Motor neuron (in vitro differentiated cells): ENCODE measurements at places on chromosomes 1 and 21.

DNA sequence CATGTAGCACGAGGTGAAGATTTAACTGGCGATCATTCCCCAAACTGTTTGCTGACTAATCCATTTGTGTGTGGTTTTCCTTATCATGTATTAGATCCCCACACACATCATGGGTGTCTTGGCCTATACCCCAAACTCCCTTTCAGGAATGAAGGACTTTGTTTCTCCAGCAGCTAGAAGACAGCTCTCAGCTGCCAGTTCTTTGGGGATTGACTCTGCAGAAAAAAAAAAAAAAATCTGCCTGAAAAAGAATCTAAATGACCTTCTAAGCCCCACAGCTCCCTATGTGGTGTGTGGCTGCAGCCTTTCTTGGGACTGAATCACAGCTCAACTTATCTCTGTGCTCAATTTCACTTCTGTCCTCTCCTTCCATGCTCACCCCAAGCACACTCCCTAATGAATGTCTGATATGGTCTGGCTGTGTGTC, 256.3 kb upstream of the DUSP10 start:
- no peak for ATAC-seq

DNA sequence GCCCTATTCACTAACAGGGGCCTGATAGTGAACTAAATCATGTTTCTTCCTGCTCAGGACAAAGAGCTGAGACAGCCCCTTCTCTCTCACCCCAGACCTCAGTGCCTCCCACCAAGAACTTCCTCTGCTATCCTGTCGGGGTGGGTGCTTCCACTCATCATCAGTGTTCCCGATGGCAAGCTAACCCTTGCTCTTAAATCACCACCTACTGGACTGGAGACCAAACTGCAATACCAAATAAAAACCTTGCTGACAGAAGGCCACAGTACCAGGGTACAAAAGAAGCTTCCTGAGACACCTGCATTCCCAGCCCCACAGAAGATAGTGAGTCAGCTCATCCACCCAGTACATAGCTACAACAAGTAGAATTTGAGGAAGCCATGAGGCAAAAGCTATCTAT, 799.5 kb downstream of the LTN1 start:
- ATAC-seq = no peak

DNA sequence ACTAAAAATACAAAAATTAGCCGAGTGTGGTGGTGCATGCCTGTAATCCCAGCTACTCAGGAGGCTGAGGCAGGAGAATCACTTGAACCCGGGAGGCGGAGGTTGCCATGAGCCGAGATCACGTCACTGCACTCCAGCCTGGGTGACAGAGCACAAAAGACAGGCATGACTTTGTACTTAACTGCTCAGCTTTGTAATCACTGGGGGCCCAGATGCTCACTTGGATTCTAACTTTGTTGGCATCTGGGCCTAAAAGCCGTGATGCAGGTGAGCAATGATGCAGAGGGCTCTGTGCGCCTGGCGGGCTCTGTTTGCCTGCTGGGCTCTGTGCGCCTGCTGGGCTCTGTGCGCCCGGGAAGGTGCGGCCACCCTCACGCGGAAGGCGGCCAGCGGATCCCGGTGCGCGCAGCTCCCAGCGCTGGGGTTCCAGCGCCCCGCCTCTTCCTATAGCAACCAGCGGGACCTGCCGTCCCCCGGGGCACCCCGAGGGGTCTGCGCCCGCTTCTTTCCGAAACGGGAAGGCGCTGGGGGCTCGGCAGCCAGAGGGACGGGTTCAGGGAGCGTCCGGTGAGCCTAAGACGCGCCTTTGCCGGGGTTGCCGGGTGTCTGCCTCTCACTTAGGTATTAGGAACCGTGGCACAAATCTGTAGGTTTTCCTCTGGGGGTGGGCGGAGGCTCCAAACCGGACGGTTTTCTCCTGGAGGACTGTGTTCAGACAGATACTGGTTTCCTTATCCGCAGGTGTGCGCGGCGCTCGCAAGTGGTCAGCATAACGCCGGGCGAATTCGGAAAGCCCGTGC, 31.7 kb downstream of the PRMT2 start:
- peak; percentile 31 for ATAC-seq

GRCh38 chr1:206102292-206102936, 14.8 kb downstream of the AVPR1B start:
- ATAC-seq = no peak

- ATAC-seq = no peak
Measured at GRCh38 chr21:32753818-32754585, 17.6 kb downstream of the PAXBP1 start.

DNA sequence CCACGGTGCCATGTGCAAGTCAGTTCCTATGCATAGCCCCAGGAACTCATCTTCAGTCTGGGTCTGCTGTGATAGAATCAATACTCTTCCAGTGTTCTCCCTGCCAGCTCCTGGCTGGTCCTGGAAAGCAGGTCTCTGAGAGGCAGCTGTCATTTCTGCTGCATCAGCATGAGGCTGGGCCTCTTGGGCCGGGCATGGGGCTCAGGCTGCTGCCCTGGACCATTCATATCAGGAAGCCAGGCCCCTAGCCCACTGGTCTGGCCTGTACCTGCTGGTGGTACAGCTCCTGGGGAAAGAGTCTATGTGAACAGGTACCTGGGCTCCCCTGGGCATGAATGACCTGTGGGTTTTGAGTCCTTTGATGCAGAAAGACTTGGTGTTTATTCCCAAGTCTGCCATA, 173.6 kb upstream of the CSF3R start:
- no peak for ATAC-seq

DNA sequence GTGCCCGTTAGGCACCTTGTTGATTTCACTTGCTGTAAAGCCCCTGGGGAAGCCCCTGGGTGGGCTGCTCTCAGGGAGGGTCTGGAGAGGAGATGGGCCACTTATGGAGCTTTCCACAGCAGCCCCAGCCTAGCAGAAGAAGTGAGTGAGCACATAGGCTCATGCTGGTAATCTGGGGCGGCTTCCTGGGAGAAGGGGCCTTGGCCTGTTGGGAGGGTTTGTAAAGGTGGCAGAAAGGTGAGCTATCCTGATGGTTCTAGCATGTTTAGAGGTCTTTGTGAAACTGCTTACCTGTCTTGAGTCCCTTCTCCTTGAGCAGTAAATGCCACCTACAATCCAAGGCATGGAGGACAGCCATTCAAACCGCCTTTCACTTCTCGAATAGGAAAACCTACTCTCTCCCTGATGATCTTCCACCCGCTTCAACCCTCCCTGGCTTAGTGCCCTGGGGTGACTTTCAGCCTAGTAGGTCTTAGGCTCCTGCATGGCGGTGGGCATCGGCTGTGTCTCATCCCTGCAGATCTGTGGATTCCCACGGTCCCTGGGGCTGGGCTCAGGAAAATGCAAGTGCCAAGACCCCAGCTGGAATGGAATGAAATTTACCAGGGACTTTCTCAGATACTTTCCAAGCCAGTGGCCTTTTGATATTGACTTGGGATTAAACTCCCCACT, 87.6 kb upstream of the SELENON start:
- ATAC-seq = no peak

- no peak for ATAC-seq
Measured at GRCh38 chr1:53250325-53250724, 12.0 kb upstream of the MAGOH start.

DNA sequence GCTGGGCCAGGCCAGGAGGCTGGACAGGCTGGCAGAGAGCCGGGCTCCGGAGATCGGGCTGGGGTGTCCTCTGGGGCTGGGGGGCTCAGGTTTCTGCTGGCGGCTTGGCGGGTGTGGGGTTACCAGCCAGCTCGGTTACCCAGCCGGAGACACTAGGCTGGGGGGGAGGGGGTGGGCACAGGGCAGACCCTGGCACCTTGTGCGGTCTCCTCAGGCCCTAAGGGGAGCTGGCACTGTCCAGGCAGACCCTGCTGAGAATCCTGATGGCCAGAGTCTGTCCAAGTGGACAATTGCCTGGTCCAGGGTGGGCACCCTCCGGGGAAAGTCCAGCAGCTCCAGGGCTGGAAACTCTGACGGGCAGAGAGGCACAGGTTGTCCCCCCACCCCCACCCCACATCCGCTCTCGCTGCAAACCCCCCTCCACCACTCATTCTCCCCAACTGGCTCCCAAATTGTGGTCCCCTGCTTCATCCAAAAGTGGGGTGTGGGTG, 6.7 kb downstream of the ZBTB7B start:
- no peak for ATAC-seq

DNA sequence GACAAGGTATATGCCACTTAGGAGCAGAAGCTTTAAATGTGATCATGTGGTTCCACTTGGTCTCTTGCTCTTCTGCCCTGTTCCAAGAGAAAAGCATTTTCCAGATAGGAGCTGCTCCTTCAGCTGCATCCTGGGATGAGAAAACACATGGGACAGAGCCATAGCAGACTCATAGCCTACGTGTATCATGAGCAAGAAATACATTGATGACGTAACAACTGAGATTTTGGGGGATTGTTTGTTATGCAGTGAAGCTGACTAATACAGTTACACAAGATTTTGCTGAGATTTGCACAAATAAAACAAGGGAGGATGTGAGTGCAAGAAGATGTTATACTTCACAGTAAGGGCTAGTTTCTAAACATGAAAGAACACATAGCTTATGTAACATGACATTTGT, 36.0 kb upstream of the IRF2BP2 start:
- ATAC-seq = no peak
